ENCODE measurements at places on chromosomes 13 and 19.

DNA sequence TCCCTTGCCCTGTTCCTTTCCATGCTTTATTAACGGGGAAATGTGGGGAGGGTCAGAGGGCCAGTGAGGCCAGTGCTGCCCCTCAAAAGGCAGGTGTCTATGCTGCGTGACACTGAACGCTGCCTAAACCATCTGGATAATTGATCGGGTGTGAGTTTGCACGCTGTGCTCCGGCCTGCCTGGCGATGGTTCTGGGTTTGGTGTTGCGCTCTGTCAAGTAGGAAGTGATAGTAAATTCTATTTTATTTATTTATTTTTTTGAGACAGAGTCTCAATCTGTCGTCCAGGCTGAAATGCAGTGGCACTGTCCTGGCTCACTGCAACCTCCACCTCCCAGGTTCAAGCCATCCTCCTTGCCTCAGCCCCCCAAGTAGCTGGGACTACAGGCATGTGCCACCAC, 86.5 kb downstream of the ATP11A start:
- no peak for DNase-seq

- DNase-seq: no peak
These were observed 17.5 kb downstream of the LATS2 start for GRCh38 chr13:21043898-21044297.

- no peak for DNase-seq
These were observed 93.9 kb downstream of the UBL3 start for GRCh38 chr13:29756506-29756905.

DNA sequence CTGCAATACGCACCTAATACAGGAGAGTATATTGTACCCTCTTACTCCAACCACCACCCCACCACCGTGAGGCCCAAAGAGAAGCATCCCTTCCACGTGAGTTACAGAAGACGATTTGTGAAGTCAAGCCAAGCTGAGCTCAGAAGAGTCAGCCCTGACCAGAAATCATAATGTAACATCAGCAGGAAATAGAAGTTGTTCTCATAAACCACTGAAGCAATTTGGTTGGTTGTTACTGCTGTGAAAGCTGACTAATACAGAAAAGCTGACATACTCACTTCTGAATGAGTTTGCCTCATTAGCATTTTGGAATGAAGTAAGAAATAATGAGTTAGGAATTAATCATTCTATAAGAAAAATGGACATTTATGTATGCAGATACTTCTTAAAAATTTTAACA, 749.4 kb upstream of the SLC10A2 start:
- no peak for DNase-seq

DNA sequence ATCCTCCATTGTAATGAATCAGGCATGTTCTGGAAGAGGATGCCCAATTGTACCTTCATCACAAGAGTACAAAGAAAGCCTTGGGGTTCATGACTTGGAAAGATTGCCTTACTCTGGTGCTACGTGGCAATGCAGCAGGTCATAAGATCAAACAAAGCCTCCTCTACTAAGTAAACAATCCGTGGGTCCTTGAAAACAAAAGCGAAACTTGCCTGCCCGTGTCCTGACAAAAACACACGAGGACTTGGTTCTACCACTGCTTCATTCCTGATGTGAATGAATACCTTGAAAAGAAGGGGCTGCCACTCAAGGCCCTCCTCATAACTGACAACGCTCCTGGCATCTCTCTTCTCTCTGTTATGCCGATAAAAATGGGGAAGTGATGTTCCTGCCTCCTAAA, 18.9 kb downstream of the ZNF563 start:
- DNase-seq: no peak

DNA sequence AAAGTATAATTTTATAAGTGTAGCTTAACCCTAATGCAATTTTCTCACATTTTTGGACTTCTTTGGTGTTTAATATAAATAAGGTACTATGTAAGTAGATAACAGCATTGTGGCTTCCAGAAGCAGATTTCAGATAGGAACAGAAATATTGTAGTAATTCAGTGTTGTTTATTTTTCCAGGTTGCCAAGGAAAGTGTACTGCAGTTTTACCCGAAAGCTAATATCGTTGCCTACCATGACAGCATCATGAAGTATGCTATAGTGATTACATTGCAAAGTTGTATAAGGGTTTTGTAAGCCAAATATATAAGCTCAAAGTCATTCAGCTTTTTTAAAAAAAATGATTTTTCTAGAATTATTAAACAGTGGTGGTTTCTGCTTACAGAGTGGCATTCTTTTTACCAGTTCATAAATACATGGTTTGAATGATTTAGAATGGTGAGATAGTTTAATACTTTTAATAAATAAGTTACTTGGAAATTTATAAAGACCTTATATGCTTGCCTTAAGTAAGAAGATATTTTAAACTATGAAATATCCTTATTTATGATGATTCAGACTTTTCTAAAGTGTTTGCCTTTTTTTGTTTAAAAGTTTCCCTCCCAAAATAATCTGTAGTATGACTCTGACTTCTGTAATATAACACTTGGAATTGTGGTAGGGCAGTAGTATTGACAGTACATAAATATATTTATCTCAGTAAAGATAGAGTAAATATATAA, 3.7 kb downstream of the UBA2 start:
- no peak for DNase-seq

GRCh38 chr13:24458736-24459135, 53.8 kb downstream of the PARP4 start:
- no peak for DNase-seq

GRCh38 chr13:98033277-98034247, 80.1 kb downstream of the IPO5 start:
- no peak for DNase-seq

GRCh38 chr13:40786568-40786996, 2.8 kb upstream of the SLC25A15 start:
- no peak for DNase-seq

GRCh38 chr13:39942552-39943273, 287.3 kb downstream of the COG6 start:
- peak; percentile 72 for DNase-seq

DNA sequence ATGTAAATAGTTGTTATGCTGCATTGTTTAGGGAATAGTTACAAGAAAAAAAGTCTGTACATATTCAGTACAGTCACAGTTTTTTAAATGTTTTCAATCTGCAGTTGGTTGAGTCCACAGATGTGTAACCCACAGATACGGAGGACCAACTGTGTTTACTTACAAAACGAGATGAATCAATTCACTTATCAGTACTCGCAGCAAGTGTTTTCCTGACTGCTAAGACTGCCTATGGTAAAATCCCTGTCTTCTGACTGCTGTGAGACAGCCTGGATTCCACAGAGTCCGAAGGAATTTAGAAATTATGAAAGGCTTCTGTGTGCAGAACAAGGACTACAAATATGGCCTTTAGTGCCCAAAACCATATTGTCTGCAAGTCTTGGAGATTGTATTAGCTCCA, 45.7 kb upstream of the C1QTNF9 start:
- DNase-seq: peak; percentile 52

DNA sequence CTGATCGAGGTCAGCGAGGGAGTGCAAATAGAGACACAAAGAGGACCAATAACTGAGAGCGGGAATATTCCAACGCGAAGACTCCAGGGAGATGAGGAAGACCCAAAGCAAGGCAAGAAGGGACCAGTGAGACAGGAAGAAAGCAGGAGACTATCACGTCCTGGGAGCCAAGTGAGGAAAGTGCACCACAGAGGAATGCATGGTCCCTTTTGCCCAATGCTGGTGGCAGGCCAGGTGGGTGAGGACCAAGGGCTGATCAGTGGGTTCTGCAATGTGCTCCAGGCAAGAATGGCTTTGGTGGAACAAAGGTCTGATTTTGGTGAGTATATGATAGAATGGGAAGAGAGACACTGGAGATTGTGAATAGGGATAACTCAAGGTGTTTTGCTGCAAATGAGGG, 25.4 kb downstream of the CHST8 start:
- DNase-seq: no peak

DNA sequence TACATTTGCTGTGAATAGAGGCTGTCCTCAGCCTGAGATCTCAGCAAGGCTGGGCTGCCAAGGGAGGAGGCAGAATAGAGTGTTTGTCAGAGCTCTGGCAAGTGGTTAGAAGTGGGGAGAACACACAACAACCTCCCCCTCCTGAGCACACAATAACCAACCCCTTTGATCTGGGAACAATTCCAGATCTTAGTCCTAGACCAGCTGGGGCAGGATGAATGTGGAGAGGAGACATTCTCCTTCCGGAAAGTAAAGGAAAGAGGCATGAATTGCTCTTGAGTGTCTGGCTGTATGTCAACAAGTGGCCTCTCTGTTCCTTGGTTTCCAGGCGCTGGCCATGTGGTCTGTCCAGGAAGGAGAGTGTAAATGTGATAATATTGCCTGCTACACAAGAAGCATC, 114.9 kb upstream of the TMTC4 start:
- DNase-seq: no peak

DNA sequence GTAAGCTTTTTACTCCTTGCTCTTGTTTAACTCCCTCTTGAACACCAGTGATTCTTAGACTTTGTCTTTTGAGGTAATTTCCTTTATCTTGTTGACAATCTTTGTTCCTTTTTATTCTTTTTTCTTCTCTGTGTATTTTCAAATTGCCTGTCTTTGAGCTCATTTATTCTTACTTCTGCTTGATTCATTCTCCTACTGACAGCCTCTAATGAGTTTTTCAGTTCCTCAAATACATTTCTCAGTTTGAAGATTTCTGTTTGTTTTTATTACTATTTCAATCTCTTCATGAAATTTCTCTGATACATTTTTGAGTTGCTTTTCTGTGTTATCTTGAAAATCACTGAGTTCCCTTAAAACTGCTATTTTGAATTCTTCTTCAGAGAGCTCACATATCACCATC, 154.1 kb downstream of the ATP8A2 start:
- no peak for DNase-seq

DNA sequence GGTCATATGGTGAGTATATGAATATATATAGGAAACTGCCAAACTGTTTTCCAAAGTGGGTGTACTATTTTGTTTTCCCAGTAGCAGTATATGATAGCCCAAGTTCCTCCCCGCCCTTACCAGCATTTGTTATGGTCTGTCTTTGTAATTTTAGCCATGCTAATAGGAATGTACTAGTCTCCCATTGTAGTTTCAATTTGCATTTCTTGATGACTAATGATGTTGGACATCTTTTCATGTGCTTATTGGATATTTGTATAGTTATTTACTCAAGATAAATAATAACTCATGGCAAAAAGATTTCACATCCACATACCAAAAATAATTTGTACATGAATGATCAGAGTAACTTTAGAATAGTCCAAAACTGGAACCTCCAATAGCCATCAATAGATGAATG, 75.3 kb upstream of the SERP2 start:
- no peak for DNase-seq

GRCh38 chr19:33266974-33267484, 35.3 kb downstream of the CEBPA start:
- DNase-seq: no peak

DNA sequence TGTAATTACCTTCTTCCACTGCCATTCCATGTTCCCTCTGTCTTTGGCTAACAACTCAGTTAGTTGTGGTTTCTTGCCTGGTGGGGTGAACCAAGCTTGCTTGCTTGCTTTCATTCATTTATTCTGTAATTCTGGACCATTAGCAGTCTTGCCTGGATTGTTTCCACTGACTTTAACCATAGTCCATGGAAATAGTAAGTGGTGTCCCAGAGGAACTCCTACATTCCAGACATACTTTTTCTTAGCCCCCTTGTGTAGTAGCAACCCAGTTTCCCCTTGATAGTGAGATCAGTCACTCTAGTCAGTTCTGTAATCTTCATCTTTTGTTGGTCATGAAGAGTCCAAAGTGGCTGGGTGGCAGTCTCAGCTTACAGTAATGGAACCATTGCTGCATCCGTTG, 23.2 kb downstream of the PDS5B start:
- no peak for DNase-seq

DNA sequence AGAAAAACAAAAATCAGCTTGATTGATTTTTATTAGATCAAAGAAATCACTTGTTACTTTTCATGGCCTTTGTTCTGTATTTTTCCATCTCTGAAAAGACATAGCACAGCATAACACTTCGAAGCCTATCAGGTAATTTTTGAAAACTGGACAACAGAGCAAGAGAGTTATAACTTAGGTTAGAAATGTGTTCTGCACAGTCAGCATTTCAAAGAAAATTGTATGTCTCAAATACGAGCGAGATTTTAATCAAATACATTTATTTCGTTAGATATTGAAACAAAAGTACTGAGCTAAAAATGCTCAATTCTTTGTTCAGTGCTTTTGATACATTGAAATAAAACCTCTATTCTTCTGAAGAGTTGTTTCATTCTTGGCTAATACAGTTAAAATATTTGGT, 144.1 kb upstream of the SLC10A2 start:
- DNase-seq: no peak

DNA sequence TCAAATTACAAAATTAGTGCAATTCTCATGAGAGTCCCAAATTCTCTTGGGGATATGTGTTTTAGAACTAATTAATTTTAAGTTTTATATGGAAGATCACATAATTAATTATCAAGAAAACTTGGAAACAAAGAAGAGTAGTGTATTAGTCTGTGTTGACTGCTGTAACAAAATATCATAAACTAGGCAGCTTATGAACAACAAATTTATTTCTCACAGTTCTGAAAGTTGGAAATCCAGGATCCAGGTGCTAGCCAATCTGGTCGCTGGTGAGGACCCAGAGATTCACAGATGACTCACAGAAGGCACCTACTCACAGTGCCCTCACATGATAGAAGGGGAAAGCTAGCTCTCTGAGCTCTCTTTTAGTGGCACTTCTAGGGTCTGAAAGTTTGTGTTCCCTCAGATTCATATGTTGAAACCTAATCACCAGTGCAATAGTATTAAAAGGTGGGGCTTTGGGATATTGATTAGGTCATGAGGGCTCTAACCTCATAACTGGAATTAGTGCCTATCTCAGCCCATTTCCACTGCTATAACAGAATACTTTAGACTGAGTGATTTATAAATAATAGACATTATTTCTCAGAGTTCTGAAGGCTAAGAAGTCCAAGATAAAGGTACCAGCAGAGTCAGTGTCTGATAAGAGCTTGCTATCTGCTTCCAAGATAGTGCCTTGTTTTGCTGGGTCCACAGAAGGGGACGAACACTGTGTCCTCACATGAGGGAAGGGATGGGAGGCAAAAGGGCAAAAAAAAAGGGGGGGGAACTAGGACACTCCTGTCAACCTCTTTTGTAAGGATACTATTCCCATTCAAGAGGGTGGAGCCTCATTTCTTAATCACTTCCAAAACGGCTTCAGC, 1.5 kb upstream of the ARGLU1 start:
- no peak for DNase-seq

GRCh38 chr19:11446652-11447301, 11.3 kb downstream of the PRKCSH start:
- DNase-seq: no peak

DNA sequence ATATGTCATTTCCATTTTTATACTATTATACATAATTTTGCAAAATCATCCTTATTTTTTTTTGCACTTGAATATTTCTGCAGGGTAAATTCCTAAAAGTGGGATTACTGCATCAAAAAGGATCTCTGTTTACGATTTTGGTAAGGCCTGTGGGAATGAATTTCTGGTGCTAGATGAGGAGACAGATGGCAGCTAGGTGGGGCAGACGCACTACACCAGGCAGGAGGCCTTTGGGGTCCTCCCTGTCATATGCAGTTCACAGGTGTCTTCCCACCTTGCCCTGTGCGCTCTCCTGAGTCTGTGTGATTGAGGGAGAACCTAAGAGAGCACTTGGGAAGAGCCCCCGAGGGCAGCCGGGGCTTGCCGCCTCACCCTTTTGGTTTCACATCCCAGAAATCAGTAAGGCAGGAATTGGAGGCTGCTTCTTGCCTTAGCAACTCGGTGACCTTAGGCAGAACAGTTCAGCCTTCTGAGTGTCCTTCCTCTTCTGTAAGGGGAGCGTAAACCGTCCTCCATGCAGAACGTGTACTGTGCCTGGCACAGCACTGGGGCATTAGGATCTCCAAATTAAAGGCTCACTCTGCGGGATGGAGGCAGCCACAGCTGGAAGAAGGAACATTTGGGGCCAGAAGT, 13.4 kb upstream of the GJB2 start:
- no peak for DNase-seq

All from CD4-positive, alpha-beta T cell treated with Interleukin-4 for 4 hours (primary cell).